Hepatic stellate cell (primary cell): ENCODE measurements at places on chromosomes 5 and 9.

GRCh38 chr5:147901599-147902039 lies 4.7 kb downstream of the C5orf46 start:
- no peak for DNase-seq

- DNase-seq: peak; percentile 5
Observed at GRCh38 chr5:81904861-81905260, 67.0 kb upstream of the ATG10 start.

DNA sequence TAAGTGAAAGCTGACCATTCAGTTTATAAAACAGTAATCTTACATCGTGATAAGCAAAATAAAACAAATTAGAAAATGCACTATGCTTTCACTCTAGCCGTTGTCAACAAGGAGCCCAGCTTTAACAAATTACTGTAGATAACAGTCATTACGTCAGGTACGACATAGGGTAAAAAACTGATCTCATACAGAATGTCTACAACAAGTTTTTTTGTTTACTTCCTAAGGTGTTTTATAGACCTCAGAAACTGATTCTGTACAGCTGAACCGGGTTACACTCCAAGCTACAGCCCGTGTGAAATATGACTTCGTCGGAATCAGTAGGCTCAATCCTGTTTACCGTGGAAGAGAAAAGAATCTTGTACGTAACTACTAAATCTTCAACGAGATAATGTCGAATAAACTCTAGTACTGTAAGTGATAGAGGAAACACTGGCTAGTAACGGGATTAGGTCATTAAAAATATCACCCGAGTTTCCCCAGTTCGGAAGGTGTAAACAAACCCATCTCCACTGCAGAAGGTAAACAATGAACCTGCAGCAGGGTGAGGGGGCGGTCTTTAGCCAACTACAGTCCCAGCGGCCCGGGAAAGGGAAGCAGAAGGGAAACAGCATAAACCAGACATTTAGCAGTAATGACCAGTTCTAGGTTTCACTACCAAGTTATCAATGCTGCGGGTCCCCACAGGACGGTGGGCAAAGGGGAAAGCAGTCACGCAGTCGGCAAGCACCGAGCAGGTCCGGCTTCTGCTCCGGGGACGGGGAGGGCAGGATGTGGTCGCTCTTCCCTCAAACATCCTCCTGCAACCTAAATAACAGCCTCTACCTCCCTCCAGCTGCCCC lies 1.1 kb downstream of the RICTOR start:
- peak; percentile 46 for DNase-seq

- DNase-seq: no peak
Observed at GRCh38 chr9:102855641-102856040, 139.5 kb upstream of the CYLC2 start.

DNA sequence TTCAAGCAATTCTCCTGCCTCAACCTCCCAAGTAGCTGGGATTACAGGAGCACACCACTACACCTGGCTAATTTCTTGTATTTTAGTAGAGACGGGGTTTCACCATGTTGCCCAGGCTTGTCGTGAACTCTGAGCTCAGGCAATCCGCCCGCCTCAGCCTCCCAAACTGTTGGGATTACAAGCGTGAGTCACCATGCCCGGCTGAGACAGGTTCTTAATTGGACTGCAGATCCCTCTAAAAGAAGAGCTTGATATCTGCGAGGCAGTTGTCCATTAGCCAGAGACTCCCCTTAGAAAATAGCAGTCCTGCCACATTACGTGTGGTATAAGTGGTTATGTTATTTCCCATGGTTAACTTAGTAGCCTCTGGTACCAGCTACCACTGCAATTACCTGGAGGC lies 46.6 kb upstream of the NPR3 start:
- DNase-seq: no peak

- DNase-seq: peak; percentile 38
Observed at GRCh38 chr5:14491015-14491915, 90.3 kb upstream of the OTULINL start.

GRCh38 chr5:138979684-138980280 lies 104.6 kb upstream of the LRRTM2 start:
- DNase-seq: no peak
